Transverse colon (tissue), 4 donors: ENCODE measurements at places on chromosomes 4 and X. TPM values are rescaled to one million over a fixed set of nuclear protein-coding genes. Genes with fewer than 3 reads are reported as not detected.
A peak's percentile ranks its signal among the peaks of the same experiment; 100 is the strongest.

- no peak for DNase-seq
- no peaks in the 10 kb centered on the region for H3K36me3 ChIP-seq
- no peak overlapping the region for H3K27ac ChIP-seq
These were observed 753.8 kb upstream of the PCDH7 start for GRCh38 chr4:29966386-29966785.

GRCh38 chrX:41265615-41266014 is 68.3 kb upstream of the DDX3X start:
- H3K36me3 ChIP-seq = no peaks in the 10 kb centered on the region
- no peaks in the 10 kb centered on the region for H3K4me1 ChIP-seq
- peak; percentile 41 for DNase-seq
- no peak overlapping the region for H3K27ac ChIP-seq
- no peaks in the 10 kb centered on the region for H3K27me3 ChIP-seq
- H3K4me3 ChIP-seq = peak overlapping the region; percentile 27

- DNase-seq = no peak
These were observed 207.6 kb upstream of the SLITRK2 start for GRCh38 chrX:145609951-145610511.

DNA sequence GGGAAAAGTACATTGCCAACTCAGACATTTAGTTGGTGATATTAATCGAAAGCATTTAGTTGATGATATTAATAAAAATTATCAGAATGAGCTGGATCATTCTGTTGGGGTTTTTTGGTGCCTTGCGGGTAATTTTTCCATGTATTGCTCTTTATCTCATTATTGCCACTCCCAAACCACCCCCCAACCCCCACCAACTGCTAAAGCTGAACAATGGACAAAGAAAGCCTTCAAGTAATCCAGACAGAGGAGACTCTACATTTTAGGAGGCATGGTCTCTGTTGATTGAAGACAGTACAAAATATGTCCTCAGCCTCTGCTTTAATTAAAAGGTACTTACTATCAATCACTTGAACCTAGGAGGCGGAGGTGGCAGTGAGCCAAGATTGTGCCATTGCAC is 22.5 kb downstream of the PDK3 start:
- no peaks in the 10 kb centered on the region for H3K4me1 ChIP-seq
- DNase-seq = no peak
- H3K4me3 ChIP-seq = no peak overlapping the region
- H3K27ac ChIP-seq = no peak overlapping the region
- H3K27me3 ChIP-seq = no peaks in the 10 kb centered on the region
- H3K36me3 ChIP-seq = no peaks in the 10 kb centered on the region

DNA sequence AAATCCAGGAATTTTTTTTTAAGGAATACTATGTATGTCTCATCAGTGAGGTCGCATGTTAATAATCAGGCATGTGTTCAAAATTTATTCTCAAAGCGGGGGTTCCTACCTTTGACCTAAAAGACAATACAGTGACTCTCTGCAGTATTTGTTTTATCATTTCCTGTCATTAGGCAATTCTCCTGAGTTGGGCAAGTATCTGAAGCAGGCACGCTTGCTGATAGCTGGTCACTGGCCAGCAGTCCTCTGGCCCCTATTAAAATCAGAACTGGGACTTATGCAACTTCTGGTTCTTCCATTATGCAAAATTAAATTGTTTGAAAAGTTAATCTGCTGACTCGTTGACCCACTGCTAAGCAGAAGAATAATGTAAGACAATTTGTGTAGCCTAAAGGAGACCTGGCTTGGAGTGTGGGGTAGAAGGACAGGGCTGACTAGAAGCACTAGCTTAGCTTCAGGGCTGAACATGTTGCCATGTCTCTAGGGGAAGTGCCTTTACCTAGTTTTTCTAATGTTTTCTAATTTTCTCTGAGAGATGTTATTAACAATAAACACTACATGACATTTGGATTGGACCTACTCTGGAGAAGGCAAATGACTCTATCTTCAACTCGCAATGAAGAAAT is 36.0 kb upstream of the GABRA2 start:
- H3K4me1 ChIP-seq = no peaks in the 10 kb centered on the region
- no peak overlapping the region for H3K27ac ChIP-seq
- no peak for DNase-seq
- H3K36me3 ChIP-seq = no peaks in the 10 kb centered on the region
- no peak overlapping the region for H3K4me3 ChIP-seq
- H3K27me3 ChIP-seq = no peaks in the 10 kb centered on the region

DNA sequence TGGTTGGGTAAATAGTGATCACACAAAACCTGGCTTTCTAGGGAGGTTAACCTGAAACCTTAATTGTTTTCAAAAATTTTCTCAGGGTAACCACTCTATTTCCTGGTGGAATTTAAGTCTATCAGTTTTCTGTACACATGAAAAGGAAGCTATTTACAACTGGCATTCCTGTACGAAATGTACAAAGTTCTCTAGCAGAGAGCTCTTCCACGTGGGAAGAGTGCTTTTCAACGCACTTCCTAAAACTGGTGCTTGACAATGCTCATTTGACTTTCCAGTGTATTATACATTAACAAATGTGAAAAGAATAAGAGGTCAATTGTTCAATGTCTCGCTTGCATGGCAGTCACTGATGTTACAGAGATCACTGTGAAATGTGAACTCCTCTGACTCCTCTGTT is 2.8 kb upstream of the SOD3 start:
- no peaks in the 10 kb centered on the region for H3K36me3 ChIP-seq
- H3K4me1 ChIP-seq = peaks cover 17% of the 10 kb centered on the region
- no peak overlapping the region for H3K27ac ChIP-seq
- H3K27me3 ChIP-seq = no peaks in the 10 kb centered on the region
- DNase-seq = no peak

DNA sequence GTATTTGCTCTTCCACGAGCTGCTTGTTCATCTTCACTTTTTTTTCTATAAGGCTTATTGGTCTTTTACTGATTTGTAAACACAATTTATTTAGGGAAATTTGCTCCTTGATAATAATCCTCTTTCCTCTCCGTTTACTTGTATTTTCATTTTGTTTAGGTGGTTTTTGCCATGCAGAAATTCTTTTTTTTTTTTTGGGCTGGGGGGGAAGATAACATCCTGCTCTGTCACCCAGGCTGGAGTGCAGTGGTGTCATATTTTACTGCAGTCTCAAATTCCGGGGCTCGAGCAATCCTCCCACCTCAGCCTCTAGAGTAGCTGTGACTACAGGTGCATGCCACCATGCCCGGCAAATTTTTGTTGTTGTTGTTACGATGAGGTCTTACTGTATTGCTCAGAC is 31.6 kb upstream of the BRS3 start:
- no peaks in the 10 kb centered on the region for H3K27me3 ChIP-seq
- no peak overlapping the region for H3K4me3 ChIP-seq
- DNase-seq = no peak
- no peaks in the 10 kb centered on the region for H3K4me1 ChIP-seq
- H3K36me3 ChIP-seq = no peaks in the 10 kb centered on the region
- H3K27ac ChIP-seq = no peak overlapping the region

DNA sequence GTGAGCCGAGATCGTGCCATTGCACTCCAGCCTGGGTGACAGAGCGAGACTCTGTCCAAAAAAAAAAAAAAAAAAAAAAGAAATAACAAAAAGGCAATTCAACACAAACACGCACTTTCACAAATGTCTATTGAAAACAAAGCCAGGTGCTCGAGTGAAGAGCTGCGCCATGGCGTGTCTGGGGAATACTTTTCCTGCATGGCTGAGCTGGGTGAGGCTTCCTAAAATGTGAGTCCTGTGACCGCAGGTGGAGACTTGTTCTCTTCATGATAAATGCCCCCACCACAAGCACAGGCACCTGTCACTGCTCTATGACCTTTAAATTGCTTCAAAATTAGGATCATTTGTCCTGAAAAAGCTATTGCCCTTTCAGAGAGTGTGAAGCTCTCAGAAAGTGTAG is 4.0 kb upstream of the ABLIM2 start:
- H3K4me3 ChIP-seq = no peak overlapping the region
- no peak overlapping the region for H3K27ac ChIP-seq
- peaks cover 8% of the 10 kb centered on the region for H3K27me3 ChIP-seq
- DNase-seq = no peak

DNA sequence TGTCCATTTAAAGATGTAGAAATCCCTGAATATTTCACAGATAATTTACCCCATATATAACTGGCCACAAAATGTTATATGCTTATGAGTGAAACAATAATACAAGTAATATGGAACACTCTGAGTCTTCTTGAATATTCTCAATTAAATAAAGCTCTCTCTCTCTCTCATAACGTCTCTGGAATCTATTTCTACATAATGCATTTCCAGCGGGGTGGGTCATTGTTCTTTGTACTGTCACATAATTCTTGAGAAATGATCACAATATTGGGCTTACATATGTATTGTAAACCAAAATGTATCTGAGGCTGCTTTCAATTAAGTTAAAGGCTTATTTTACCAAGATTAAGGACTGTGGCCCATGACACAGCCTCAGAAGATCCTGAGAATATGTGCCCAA is 596.3 kb downstream of the FAT4 start:
- no peaks in the 10 kb centered on the region for H3K4me1 ChIP-seq
- no peak for DNase-seq
- H3K4me3 ChIP-seq = no peak overlapping the region
- no peaks in the 10 kb centered on the region for H3K36me3 ChIP-seq

ZAR1 gene
- total RNA-seq = not detected

AGTR2 gene
- total RNA-seq = not detected

TMPRSS11F gene
- total RNA-seq = not detected

ACE2 gene
- total RNA-seq = 10.5 TPM
